Progenitor cell of endocrine pancreas (in vitro differentiated cells): ENCODE measurements at places on chromosomes 6 and 20.
A peak's percentile ranks its signal among the peaks of the same experiment; 100 is the strongest.

DNA sequence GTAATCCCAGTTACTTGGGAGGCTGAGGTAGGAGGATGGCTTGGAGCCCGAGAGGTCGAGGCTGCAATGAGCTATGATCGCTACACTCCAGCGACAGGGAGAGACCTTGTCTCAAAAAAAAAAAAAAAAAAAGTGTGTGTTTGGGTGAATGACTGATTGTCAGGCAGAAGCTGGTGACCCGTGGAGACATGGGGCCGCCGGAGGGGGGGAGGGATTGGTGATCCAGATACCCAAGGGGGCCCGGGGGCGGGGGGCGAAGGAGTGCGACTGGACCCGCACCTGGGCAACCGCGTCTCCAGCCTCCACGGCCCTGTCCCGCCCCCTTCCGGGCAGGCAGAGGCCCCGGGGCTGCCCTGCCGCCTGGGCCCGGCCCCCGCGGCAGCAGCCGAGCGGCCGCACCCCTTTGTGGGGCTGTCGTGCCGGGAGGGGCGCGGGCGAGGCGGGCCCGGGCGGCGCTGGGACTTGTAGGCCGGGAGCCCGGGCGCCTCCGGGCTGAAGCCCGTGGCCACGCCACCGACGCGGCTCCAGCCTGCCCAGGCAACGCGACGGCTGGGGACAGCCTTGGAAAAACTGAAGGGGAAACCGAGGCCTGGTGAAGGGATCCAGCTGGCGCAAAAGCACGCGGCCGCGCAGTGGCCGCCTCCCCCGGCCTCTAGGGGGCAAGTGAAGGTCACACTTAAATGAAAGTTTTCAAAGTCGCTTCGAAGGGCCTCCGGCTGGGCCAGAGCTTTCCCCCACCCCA lies 2.1 kb upstream of the RBM38 start:
- peak; percentile 54 for DNase-seq

- no peak for DNase-seq
Measured at GRCh38 chr20:13927171-13927570, 63.2 kb downstream of the SEL1L2 start.

DNA sequence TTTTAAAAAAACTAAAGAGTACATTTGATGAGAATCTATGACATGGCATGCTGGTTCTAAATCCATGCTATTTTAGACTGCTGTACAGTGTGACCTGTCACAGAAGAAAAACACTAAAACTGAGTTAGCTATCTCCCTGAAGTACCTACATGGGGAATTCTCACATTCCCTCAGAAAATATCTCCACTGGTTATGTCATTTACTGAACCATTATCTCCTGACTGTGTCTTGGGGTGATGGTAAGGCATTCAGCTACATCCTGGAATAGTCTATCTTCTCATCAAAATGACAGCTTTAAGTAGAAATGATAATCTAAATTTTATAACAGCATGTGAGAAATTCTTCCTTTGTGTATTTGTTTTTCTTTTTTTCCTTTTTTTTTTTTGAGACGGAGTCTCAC lies 172.1 kb upstream of the HTR1E start:
- no peak for DNase-seq

DNA sequence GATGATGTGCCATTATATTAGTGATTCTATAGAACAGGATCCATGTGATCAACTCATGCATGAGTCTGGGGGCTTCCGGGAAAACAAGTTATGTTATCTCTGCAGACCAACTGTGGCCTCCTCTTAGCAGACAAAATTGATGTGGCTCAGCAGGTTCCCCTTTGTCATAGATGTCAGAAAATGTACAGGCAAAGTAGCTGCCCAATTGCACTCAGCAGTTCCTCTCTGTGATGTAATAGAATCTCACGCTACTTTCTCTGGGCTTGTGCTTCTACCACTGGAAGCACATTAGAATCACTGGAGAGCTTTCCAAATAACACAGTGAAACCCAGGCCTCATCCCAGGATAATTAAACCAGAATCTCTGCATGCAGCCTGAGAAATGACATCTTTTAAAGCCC lies 253.1 kb downstream of the SLC24A3 start:
- no peak for DNase-seq

DNA sequence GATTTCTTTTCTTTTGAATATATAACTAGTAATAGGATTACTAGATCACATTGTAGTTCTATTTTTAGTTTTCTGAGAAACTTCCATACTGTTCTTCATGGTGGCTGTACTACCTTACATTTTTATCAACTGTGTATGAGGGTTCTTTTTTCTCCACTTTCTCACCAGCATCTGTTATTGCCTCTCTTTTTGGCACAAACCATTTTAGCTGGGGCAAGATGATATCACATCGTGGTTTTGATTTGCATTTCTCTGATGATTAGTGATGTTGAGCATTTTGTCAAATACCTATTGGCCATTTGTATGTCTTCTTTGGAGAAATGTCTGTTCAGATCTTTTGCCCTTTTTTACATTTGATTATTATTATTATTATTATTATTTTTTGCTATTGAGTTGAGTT lies 86.1 kb upstream of the TCF21 start:
- DNase-seq = no peak

- DNase-seq = no peak
Measured at GRCh38 chr20:51341581-51341980, 200.9 kb downstream of the NFATC2 start.

DNA sequence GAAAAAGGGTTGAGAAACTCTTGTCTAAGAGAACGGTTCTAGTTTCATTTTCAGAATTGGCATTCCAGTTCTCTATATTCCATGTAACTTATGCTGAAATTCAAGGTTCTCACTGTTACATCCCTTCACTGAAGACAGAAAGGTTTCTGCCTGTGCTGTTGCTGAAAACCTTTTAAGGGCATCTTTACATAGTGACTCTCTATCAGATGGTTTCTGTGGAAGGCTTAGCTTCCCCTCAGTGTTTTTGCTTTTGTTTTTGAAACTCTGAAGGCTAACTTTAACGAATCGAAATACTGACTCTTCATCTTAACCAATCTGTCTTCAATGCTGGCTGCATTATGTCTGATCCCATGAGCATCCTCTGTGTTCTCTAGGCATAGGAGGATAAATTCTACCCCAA lies 1286.2 kb upstream of the EYS start:
- DNase-seq = no peak

GRCh38 chr20:54107600-54108325 lies 37.4 kb upstream of the BCAS1 start:
- no peak for DNase-seq

- DNase-seq = no peak
Measured at GRCh38 chr6:148306286-148306685, 36.4 kb upstream of the SASH1 start.

- no peak for DNase-seq
Measured at GRCh38 chr6:40290816-40291215, 296.3 kb downstream of the LRFN2 start.

DNA sequence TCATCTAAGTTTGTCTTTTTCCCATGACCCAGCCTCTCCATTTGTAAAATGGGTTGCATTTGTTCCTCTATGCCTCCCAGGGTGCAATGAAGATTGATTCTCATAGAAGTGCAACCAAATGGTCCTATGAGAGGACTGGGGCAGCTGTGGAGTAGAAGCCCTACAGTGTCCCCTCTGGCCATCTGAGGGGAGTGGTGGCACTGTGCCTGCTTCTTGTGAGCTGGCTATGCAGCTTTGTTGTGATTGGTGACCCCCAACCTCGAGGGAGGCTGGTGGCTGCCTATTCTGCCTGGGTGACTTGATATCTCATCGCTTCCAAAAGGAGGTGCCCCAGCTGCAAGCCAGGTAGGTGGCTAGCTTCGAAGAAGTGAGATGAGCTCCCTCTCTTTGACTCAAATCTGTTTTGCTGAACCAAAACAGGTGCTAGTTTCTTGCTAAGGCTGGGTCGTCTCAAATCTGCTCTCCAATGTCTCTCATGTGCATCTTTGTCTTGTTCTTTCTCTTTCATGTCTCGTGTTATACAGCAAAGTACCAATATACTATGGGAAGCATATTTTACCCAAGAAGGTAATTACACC lies 33.9 kb downstream of the TXLNB start:
- no peak for DNase-seq
